ENCODE measurements at places on chromosomes 11 and 22.

- DNase-seq = no peak
Measured at GRCh38 chr11:3021125-3021524, 29.0 kb upstream of the NAP1L4 start.

DNA sequence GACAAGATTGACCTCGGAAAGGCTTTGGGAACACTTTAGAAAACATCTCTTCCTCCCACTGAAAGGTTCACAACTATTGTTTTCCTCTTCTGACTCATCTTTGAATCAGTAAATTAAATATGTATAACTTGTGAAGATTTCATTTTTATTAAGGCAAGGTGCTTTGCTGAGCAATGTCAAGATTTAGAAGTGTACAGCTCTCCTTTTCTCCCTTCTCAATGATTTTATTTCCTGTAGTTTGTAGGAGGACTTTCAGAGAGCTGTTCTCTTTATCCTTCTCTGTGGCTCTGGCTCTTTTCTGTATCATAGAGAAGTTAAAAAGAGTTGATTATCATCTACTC is 594.2 kb downstream of the METTL15 start:
- no peak for DNase-seq

GRCh38 chr22:39134366-39135091 is 18.0 kb downstream of the CBX7 start:
- no peak for DNase-seq

GRCh38 chr22:48244388-48245195 is 1482.1 kb downstream of the TBC1D22A start:
- DNase-seq = no peak

DNA sequence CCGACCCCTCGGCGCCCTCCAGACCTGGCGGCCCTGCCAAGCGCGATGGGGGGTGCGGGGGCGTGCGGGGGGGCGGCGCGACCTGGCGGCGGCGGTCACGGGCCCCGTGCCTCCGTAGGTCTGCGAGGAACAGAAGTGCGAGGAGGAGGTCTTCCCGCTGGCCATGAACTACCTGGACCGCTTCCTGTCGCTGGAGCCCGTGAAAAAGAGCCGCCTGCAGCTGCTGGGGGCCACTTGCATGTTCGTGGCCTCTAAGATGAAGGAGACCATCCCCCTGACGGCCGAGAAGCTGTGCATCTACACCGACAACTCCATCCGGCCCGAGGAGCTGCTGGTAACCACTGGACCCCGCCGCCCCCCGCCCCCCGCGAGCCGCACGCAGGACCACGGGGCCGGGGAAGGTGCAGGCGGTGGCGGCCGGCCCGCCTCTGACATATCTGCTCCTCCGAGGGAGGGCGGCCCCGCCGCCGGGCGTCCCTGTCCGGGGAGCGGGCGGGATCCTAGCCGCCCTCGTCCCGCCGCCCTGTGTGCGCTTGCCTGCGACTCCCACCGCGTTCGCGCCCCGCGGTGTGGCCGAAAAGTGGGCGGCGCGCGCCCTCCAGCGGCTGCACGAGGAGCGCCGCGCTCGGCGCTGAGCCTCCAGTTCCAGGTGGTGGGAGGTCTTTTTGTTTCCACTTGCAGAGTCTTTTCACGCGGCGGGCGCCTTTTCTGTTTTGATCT is 2.1 kb downstream of the CCND1 start:
- DNase-seq = peak; percentile 74

GRCh38 chr11:78525720-78526119 is 48.9 kb downstream of the NARS2 start:
- no peak for DNase-seq

GRCh38 chr22:36303874-36304273 is 50.9 kb downstream of the APOL1 start:
- DNase-seq = no peak

GRCh38 chr11:128593281-128593680 is 5.9 kb upstream of the ETS1 start:
- no peak for DNase-seq

DNA sequence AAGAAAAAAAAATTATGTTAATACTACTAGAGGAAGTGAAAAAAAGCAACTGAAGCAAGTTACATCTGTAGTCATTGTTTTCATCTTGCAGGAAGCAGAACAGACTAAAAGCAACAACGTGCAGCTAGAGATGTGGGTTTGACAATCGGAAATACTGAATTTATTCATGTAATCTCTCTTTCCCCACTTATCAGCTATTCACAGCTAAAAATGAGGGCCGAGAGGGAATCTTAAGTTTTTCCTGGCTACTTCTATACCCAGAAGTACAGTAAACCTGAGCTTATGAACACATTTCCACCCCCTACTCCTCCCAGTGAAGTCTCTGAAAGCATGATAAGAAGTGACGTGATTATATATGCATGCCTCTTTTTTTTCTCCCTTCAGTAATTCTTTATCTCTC is 116.5 kb downstream of the SPON1 start:
- no peak for DNase-seq
